ENCODE measurements at places on chromosomes 3 and 15. TPM values are rescaled to one million over a fixed set of nuclear protein-coding genes. Genes with fewer than 3 reads are reported as not detected.

DNA sequence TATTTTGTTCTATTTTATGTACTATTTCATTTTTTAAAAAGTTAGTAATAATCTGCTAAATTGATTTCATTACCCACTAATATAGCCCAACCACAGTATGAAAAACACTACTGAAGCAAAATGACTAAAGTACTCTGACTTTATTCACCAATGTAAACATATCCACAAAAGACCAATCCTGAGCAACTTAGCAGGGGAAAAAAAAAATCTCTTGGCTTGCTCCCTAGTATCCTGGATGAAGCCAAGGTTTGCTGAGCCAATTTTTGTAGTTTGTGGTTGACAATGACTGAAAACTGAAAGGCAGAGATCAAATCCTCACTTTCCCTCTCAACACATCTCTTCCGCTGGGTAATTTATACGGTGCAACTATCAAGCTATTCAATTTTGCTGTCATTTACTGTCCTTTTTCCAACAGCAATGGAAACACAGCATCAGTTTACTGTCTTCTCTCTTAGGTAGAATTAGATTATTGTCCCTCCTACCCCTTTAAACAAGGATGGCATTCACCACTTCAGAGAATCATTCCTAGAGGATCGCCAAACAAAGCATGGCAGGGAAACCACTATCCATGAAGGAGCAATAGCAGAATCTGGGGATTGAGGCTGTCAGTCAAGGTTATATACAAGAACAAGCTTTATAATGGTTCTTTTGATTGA lies 149.7 kb downstream of the THRB start:
- DNase-seq: no peak

- DNase-seq: no peak
Measured at GRCh38 chr15:28289694-28290463, 32.1 kb downstream of the HERC2 start.

DNA sequence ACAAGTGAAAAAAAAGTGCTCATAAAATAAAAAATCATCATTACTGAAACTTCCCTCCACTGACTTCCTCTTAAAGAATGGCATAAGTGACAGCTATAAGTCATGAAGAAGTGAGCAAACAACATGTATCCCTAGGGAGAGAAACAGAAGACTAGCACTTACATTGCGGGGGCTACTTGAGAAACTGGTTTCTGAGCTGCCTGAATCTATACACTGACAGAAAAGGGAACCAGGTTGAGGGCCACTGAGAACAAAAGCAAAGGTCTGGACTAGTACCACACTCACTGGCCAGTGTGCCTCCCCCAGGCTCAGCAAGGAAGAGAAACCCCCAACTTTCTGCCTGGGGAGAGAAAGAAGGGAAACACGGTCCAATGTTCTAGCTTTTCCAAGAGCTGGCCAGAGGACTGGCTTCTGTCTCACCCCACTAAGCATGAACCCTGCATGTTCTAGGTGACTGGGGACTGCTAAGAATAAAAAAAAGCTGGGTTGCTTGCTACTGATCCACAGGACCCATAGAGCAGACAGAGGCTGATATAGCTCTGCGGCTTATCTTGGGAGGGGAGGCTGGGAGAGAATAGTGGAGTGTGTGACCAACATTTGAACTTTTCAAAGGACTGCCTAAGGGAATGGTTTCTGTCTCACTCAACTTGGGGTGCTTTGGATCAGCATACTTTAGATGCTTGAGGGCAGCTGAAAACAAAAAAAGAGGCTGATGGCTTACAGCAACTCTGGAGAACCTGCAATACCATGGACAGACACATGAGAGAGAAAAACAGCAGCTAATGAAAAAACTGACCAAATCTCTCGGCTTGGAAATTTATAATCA lies 8.1 kb downstream of the RAD18 start:
- DNase-seq: no peak

- DNase-seq: no peak
Measured at GRCh38 chr15:100194996-100195395, 146.8 kb downstream of the ADAMTS17 start.

GRCh38 chr3:99881121-99881524 lies 63.5 kb downstream of the CMSS1 start:
- no peak for DNase-seq

- DNase-seq: no peak
Measured at GRCh38 chr3:143123353-143123984, 3.9 kb downstream of the CHST2 start.

GRCh38 chr3:60053526-60054265 lies 1003.9 kb upstream of the CFAP20DC start:
- DNase-seq: peak; percentile 8

DNA sequence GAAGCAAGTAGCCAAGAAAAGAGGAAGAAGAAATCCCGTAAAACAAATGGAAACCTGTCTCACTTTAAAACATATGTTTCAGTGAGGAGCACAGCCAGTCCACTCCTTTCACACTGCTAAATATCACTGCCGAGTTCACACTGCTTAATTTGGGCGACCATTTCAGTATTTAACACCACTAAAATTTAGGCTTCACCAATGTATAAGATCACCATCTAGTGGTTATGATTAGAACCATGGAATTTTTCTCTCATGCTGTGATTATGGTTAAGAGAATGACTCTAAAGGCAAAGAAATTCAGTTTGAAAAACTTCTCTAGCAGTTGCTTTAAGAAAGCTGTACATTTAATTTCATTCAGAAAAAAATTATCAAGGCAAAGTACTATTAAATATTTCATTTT lies 16.6 kb downstream of the SLC4A7 start:
- no peak for DNase-seq

DNA sequence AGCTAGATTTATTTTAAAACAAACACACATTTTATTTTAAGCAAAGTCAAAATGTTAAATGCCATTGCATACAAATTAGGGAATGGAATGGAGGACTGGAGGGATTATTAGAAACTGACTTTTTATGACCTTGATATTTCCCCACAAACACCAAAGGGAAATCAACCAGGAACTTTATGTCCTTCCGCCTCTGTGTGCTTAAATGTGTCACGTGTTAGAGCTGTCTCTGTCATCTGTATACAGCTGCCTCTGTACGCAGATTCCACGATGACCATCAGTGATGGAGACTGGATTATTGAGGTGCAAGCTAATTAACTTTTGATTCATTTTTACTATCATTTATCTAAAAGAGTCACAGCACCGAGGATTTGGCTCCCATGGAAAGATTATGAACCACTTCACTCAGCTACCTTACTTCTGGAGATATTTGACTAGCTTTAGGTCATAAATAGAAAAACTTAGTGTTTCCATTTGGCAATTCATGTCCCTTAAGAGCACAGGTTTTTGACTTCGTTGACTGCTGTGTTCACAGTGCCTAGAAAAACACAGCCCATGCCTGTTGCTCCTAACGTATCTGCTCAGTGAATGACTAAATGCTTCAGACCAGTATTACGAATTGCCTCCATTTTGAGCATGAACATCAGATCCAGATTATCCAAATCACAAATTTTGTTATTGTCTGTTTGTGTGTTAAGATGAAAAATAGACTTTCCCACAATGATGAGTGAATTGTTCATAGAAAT lies 1048.1 kb downstream of the MCTP2 start:
- DNase-seq: no peak

DNA sequence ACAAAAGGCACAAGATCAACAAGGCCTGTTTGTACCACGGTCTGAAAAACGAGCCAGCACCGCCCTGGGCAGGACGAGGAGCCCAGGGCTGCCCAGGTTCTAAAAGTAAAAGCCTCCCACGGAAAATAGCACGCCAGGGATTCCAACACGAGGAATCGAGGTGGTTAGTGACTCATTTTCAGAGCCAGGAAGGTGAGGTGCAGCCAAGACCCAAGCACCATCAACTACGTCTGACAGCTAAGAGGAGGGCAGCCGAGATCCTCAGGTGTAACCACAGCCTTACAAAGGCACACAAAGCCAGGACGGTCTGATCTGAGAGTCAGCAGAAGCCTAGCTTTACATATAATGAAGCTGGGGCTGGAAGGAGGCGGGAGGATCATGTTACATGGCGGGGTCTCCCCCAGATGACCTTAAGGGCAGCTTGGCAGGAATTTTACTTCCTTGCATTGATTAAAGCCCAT lies 52.5 kb downstream of the ATP10A start:
- DNase-seq: no peak

- DNase-seq: no peak
Measured at GRCh38 chr3:73411545-73411944, 213.2 kb downstream of the PDZRN3 start.

DNA sequence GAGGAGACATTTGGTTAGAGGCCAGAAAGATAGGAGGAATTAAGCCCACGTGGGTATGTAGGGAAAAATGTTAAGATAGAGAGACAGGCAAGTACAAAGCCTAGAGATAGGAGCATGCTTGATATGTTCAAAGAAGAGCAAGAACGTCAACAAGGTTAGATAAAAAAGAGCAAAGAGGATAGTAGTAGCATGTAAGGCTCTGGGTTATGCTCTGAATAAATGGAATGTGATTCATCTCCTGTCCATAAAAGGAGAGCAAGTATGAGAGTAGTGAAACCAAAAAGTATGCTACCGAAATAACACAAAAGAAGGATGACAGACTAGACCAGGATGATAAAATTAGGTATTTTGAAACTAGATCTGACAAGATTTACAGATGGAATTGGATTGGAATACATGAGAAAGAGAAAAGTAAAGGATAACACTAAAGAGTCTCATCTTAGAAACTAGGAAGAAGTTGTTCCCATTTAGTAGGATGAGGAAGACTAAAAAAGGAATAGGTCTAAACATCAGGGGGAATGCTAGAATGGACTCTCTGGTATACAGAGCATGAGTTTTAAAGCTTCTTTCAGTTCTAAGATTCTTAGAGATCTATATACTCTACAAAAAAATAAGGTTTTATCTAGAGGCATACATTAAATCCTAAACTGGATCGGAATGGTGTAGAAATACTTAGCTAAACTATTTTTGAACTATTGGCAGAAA lies 59.1 kb downstream of the TRPM7 start:
- peak; percentile 1 for DNase-seq

DNA sequence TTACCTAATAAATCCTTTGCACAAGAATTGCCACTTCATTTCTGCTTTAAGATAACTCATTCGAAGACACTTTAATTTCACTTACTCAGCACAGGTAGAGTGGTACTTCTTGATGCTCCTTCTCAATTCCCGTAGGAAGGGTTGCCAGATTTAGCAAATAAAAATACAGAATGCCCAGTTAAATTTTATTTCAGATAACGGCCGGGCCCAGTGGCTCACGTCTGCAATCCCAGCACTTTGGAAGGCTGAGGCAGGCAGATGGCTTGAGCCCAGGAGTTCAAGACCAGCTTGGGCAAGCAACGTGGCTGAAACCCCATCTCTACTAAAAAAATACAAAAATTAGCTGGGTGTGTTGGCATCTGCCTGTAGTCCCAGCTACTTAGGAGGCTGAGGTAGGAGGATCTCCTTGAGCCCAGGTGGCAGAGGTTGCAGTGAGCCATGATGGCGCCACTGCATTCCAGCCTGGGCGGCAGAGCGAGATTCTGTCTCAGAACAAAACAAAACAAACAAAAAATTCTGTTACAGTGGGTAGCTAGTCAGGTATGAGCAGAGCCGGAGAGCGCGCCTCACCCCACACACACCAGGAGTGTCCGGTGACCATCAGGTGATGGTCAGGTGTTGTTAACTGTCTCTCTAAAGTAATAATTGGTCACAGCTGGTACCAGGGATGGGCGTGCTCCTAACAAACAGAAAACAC lies 92.8 kb downstream of the DNAH12 start:
- no peak for DNase-seq

DNA sequence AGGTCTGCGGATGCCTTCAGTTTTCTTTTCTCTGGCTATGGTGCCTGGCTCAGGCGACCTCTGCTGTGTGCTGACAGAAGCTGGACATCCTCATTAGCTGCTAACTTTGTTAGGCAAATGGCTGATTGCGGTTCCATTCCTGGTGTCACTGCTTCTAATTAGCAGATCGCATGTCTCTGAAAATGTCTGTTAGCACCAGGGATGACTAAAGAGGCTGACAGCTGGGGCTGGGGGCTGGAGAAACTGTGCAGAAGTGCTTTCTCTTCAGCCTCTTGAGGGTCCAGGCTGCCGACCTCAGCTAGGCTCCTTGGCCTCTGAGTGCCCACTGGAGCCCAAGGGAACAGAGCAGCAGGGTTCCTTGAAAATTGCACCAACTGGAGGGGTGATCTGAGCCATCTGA lies 39.3 kb downstream of the CHCHD6 start:
- no peak for DNase-seq

- DNase-seq: peak; percentile 57
Measured at GRCh38 chr15:71272932-71273331, 157.7 kb downstream of the THSD4 start.

- DNase-seq: no peak
Measured at GRCh38 chr3:10926811-10927521, 65.6 kb upstream of the SLC6A1 start.

- DNase-seq: no peak
Measured at GRCh38 chr3:129827765-129828164, 65.7 kb downstream of the TMCC1 start.

- DNase-seq: no peak
Measured at GRCh38 chr3:36837089-36837488, 72.7 kb upstream of the DCLK3 start.

DNA sequence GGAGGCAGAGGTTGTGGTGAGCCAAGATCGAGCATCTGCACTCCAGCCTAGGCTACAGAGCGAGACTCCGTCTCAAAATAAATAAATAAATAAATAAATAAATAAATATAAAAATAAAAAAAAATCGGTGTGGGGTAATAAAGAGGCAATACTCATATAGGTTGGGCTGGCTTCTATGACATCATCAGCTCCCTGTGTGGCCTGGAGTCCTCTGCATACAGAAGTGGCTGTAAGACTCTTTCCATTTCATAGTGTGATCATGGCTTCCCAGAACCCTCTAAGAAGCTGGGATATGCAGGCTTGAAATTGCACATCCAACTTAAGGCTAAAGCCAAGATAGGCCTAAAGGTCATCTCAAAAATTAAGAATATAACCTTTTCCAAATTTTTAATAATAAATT lies 101.6 kb downstream of the ZIC4 start:
- no peak for DNase-seq

Gene MOBP
- not detected for polyA plus RNA-seq

Gene DALRD3
- polyA plus RNA-seq: 42.4 TPM

Gene MESP2
- 0.22 TPM for polyA plus RNA-seq

Gene P2RY13
- polyA plus RNA-seq: not detected

Gene CHRM5
- polyA plus RNA-seq: 0.07 TPM

Gene SGO1
- 1.3 TPM for polyA plus RNA-seq

Gene CCDC9B
- polyA plus RNA-seq: 5.5 TPM

Gene MST1R
- polyA plus RNA-seq: 0.41 TPM

Gene SUCLG2
- polyA plus RNA-seq: 54.2 TPM

Gene CADM2
- not detected for polyA plus RNA-seq

Gene DNAJC13
- polyA plus RNA-seq: 37.5 TPM

Gene PDCD10
- 55.9 TPM for polyA plus RNA-seq

Gene ACTRT3
- 2.5 TPM for polyA plus RNA-seq

Gene SYNPR
- polyA plus RNA-seq: not detected

Gene THRB
- polyA plus RNA-seq: 0.02 TPM

Gene TGM4
- 0.12 TPM for polyA plus RNA-seq

Gene SLCO3A1
- polyA plus RNA-seq: 12.2 TPM
